ENCODE measurements at places on chromosomes 7 and 10.
A peak's percentile ranks its signal among the peaks of the same experiment; 100 is the strongest.

GRCh38 chr7:147151661-147152060 is 1035.1 kb downstream of the CNTNAP2 start:
- no peak for DNase-seq

DNA sequence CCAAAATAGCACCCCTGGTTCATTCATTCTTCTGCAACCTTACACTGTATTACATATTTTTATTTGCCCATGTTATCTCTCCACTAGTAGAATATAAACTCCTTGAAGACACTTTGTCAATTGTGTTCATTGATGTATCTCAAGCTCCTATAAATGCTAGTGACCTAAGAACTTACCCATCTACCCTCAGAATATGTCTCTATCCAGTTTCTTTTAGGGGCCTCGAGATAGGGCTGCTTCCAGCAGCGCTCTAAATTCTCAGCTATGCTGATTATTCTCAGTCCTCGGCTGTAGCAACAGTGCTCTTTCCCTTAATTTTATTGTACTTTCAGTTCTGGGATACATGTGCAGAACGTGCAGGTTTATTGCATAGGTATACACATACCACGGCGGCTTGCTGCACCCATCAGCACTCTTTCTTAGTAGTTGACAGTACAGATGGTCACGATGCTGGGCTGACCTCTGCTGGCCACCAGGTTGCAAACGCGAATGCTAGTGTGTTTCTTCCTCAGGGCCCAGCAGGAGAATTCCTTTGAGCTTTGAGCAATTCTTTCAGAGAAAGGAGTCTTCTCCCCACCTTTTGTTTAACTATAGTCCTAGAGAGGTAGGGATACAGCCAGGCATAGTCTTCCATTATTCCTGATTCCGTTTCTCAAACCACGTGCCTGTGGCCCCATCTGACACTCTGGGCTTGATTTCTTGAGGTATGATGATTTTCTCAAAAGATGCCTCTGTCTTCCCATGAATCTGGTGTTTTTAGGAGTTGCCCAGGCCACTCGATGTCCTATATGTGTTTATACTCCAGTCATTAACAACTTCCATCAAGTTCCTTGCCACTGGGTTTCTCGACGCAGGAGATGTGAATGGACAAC is 49.1 kb upstream of the CDC14C start:
- DNase-seq: peak; percentile 59

GRCh38 chr10:95406651-95407280 is 116.0 kb upstream of the PDLIM1 start:
- no peak for DNase-seq

GRCh38 chr7:41114131-41114530 is 588.8 kb downstream of the INHBA start:
- no peak for DNase-seq

DNA sequence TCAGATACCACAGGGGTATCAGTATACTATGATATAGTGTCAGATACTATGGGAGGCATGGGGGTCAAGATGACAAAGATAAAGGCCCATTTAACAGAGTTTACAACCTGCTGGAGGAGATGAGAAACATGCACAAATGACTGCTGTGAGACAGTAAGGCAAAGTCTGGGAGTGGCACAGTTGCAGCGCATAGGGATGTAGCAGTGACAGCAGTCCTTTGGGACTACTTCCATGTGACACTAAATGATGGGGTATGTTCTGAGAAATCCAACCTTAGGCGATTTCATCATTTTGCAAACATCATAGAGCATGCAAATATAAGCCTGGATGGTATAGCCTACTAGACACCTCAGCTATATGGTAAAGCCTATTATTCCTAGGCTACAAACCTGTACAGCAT is 56.8 kb downstream of the CDK1 start:
- no peak for DNase-seq

- no peak for DNase-seq
These were observed 208.2 kb upstream of the PRPS1L1 start for GRCh38 chr7:18235819-18236218.

- DNase-seq: no peak
These were observed 417.1 kb upstream of the KLF6 start for GRCh38 chr10:4201866-4202825.

GRCh38 chr7:68691261-68692216 is 906.7 kb upstream of the AUTS2 start:
- no peak for DNase-seq

GRCh38 chr7:35576031-35576573 is 118.8 kb downstream of the HERPUD2 start:
- DNase-seq: no peak

- no peak for DNase-seq
These were observed 162.4 kb downstream of the ARID5B start for GRCh38 chr10:62063795-62064472.

DNA sequence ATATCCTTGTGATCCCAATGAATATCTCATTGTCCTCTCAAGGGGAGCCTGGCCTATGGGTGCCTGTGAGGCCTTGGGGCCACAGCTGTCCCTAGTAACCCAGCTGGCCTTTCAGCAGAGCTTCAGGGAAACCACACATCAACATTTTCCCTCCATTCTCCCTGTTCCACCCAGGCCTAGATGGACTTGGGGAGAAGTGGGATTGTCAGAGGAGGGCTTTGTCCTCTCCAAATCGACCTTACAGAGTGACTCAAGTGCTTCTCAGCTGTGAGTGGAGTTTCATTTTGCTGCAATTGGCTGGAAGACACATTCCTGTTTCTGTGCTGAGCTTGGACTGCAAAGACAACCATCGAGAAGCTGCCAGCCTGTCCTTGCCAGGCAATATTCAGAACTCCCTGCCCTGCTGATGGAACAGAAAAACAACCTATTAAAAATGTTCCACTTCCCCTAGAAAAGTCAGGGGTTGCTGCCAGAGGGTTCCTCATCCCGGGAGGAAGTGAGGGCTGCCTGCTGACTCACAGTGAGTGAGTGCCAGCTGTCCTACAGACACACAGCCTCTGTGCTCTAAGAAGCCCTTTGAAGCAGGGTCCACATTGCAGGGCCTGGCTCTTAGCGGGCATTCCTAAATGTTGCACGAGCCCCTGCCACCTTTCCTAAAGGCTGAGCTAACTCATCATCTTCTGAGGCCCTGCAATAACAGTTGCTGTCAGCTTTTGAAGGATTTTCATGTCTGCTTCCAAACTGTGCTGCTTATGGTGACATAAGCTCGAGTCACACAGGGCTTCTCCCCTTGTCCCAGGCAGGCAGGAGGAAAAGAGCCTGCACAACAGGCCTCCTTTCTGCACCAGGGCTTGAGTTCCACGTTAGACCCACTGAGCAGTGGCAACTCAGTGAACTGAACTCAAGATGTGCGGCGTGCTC is 20.5 kb downstream of the STRA8 start:
- no peak for DNase-seq

GRCh38 chr7:101901661-101902491 is 84.5 kb downstream of the CUX1 start:
- DNase-seq: no peak

DNA sequence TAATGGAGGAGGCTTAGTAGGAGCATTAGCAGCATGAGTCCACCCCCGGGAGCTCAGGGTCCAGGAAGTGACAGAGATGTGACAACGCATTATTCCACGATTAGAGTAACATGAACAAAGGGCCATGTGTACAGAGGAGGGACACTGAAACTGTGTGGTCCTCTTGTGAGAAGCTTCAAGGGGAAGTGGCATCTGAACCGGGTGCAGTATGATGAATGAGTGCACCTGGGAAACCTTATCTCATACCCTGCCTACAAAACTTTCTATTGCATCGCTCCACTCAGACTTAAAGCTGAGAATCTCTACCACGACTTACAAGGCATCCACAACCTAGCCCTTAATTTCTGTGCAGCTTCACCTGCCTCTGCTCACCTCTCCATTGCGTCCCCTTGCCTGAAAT is 115.3 kb upstream of the AMPH start:
- DNase-seq: no peak

DNA sequence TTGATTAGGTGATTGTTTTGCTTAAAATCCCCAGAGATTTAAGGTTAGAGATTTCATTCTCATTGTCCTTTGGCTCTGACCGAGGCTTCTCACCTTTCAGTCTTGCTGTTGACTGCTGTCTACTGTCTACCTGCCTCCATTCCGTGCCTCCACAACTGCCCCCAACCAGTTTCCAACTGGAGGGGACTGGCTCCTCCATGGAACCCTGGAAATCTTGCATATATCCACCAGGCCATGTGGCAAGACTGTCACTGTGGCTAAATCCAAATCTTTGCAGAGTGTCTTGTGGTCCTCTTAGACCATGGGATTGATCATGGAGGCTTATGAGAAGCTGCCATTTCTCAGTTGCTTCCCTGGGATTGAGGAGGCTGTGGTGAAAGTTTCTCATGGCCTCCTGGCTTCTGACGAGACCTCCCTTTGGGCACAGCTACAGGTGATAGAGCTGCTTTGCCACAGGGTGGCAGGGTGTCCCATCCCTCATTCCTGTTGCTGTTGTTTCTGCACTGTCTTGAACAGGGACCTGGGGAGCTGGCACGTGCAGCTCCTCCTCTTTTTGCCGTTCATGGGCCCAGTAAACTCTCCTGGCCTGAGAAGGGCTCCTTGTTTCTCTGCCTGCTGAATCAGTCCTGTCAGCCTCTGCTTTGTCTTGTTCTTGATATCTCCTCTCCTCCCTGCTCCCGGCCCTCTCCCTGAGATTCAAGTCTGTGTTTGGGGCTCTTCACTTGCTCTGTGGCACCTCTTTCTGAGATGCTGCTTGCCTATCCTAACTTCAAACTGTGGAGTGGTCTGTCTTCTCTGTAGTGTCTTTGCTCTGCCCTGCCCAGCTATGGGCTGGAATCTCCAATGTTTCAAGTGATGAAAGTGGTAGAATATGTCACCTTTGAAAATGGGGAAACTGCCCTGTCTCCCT is 63.6 kb upstream of the IGFBP3 start:
- DNase-seq: no peak

DNA sequence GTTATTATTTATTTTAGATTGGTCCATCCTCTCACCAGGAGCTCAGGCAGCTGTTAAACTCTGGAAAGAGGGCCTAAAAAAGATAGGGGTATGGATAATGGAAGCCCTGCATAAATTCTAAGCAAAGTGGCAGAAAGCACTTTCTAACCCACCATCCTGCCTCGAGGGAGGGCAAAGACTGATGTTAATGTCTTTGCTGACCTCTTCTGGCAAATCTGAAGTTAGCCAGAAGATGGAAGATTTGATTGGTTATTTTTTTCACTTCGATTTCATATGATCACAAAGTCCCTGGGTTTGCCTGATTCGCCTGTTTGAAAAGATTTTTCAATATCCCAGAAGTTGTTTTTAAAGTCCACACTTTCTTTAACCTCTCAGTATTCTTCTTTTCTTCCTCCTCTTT is 24.8 kb downstream of the OR9A2 start:
- no peak for DNase-seq

DNA sequence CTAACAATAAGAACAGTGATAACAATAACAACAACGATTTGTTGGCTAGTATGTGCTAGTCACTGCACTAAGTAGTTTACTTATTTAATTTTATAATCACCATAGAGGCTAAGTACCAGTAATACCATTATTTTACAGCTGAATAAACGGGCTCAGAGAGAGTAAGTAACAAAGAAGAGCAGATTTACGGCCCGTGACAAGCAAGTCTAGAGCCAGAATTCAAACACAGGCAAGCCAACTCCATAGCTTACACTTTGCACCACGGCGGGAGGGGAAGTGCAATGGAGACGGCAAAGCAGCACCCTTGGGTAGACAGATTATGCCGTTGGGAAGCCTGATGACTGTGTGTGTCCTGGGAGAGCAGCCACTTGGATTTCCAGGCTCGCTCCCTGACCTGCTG is 1.2 kb upstream of the OR6V1 start:
- DNase-seq: no peak

- no peak for DNase-seq
These were observed 32.3 kb upstream of the NUB1 start for GRCh38 chr7:151309311-151309710.

DNA sequence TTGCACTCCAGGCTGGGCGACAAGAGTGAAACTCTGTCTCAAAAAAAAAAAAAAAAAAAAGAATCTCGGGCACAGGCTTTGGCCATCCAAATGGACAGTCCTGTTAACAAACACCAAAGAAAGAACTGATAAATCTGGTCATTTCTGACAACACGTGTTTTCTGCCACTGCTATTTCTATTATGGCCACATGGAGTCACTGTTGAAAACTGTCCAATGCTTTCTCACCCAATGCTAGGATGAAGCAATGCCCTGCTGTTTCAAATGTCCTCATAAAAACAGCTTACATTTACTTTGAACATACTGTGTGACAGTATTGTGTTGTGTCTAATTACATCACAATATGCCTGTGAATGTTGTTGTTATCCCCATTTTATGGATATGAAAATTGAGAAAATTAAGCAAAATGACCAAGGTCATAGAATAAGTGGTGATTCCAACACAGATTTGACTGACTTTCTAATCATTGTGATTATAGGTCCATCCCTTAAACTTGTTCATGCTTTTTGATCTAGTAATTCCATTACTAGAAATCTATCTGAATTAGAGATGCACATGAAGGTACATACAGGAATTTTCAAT is 19.9 kb upstream of the MAP3K8 start:
- no peak for DNase-seq

GRCh38 chr7:142177869-142178268 is 66.4 kb downstream of the MGAM2 start:
- no peak for DNase-seq

DNA sequence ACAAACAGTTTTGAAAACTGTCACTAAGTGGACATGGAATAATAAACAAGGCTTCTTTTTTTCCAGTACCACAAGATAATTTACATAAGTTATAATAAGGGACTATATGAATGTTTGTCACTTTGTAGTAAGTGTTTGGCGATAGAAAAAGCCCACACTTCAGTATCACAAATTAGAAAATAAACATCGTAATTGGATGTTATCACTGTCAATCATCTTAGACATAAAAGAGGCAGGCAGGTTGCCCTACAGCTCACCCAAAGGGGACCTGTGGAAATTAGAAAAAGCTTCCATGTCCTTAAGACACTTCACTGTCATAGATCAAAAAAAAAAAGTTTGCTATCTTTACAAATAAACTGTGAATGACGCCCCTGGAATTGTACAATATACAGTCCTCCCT is 3.6 kb upstream of the NOC3L start:
- no peak for DNase-seq

DNA sequence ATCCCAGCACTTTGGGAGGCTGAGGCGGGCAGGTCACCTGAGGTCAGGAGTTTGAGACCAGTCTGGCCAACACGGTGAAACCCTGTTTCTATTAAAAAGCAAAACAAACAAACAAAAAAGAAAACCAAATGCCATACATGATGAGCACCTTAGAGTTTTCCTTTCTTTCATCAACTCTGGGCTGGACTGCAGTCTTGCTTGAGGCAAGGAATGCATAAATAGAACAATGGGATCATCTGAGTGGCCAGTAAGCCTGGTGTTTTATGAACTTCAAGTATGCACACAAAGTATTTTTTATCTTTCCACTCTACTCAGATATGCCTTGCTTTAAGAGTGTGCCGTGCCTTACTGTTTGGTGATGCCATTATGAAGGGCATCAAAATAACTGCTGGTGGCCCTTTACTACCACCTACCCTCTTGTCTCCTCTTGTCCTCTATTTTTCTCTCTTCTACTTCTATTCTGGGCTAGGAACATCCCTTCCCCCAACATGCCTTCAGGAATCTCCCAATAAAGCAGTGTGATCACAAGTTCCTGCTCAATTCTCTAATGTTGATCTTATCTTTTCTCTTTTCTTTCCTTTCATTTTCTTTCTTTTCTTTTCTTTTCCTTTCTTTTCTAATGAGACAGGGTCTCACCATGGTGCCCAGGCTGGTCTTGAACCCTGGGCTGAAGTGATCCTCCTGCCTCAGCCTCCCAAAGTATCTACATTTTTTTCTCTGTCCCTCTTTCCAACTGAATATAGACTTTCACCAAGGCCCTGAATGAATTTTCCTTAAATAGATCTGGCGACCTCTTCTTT is 10.2 kb downstream of the SCD start:
- no peak for DNase-seq

GRCh38 chr10:31153692-31154091 is 122.0 kb upstream of the ZNF438 start:
- DNase-seq: no peak

GRCh38 chr7:43825391-43825808 is 43.9 kb downstream of the MRPS24 start:
- DNase-seq: no peak
